Frontal cortex (tissue), 4 donors: ENCODE measurements at places on chromosomes 7 and 10.
A peak's percentile ranks its signal among the peaks of the same experiment; 100 is the strongest.

DNA sequence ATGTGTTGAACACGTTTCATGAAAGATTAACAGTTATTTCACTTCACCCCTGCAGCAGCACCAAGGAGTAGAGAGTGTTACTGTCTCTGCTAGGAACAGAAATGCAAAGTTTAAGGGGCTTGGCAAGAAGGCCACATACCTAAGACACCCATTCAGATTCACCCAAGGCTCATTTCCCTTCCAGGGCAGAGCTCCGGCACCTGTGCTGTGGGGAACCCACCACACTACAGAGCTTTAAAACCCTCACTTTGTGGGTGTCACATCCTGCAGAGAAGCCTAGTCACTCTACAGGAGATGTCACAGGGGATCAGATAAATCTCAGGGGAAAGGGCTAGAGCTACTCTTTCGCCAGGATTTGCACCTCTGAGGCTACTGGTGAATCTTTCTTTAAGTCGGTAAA is 176.1 kb upstream of the KLF6 start:
- DNase-seq: no peak

DNA sequence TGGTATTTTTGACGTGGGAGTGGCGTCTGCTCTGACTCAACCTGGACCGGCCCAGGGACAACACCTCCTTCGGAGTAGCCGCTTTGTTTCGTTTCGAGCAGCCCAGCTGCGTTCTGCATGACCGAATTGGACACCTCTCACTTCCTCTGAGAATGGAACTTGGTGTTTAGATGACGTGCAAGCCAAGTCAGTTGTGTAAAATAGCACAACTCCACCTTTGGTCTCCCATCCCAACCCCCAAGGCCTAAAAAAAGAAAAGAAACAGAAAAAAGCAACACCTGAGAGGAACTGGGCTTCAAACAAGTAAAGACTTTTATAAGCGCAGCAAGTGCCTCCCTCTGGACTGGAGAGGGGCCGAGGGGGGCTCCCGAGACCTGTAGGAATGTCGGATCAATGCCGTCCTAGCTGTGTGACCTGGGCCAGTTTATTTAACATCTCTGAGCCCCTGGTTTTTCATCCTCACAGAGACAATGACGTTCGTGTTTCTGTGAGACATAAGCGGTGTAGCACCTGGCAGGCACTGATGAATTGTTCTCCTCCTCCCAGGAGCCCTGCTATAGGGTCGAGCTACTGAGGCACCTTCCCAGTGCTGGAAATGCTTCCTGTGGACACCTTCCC is 52.0 kb upstream of the SMNDC1 start:
- no peak for DNase-seq

- no peak for DNase-seq
Observed at GRCh38 chr7:36262309-36263094, 109.4 kb downstream of the EEPD1 start.

- DNase-seq: no peak
Observed at GRCh38 chr10:130687566-130687965, 551.4 kb downstream of the GLRX3 start.

DNA sequence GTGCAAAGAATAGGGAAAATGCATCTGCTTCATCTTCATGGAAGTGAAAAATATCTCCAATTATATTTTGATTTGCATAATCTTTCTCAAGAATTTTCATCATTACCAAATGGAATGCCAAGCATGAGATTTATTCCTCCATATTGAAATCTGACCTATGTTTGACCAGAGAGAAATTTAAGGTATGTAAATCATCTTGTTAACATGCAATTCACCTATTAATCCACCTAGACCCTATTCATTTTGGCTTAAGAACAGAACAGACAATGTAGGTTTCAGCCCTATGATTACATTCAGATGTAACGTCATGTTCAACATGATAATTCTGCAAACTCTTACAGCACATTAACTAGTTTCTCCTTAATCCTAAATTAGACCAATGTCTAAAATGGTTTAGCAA is 30.8 kb upstream of the TMEM140 start:
- DNase-seq: no peak

DNA sequence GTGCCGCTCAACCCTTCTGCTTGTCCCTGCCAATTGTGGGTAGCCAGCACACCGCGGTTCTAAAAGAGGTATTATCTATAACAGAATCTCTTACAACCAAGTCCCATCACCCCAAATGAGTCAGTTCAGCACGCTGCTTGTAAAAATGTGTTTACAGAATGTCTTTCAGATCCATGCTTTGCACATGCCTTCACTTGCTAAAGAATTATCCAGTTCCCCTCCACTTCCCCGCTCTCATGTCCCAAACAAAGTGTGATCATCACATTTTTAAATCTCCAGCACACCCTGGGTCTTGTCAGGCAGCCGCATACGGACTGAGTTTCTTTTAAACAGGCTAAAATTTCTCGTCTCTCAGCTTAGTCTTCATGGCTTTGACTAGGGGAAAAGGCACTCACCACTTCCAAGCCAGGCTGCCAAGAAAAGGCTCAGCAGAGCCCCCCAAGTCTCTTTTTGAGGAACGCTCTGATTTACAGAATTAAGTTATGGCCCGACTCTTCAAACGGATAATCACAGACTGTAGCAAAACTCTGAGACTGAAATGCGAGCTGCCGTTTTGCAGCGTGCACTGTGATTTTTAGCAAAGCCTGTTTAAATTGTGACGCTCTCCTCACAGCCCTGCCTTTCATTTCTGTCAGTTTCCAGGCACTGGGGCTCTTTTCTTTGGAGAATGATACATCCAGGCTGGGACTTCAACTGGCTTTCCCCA is 29.8 kb upstream of the FGFR2 start:
- no peak for DNase-seq

DNA sequence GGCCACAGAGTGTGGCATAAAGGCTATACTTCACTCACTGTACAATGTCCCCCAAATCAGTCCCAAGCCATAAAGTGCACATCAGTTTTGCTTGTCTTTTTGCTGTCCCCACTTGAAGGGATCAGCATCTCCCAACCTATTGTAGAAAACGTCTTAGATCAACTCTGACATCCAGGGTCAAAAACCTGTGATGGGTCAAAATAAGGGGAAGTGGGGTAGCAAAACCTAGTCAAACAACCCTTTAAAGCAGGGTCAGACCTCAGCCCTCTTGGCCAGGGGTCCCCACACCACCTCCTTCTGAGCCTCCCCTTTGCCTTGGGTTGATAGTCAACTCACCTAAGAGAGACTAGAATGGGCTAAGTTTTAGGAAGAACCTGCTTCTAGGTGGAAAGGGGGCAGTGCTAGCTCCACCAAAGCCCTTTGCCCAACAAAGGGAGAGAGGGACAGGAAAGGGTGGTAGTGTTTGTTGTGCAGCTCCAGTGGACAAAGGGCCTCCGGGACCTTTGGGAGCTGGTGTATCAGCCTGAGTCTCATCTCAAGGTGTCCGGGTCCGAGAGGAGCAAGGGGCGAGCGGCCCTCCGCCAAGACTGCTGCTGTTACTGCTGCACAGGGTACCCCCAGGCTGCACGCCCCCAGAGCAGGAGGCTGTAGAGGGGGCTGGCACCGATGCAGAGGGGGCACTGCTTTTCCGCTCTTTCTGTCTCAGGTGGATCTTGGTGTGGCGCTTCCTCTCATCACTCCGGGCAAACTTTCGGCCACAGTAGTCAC is 3.3 kb downstream of the EGR2 start:
- DNase-seq: peak; percentile 6

DNA sequence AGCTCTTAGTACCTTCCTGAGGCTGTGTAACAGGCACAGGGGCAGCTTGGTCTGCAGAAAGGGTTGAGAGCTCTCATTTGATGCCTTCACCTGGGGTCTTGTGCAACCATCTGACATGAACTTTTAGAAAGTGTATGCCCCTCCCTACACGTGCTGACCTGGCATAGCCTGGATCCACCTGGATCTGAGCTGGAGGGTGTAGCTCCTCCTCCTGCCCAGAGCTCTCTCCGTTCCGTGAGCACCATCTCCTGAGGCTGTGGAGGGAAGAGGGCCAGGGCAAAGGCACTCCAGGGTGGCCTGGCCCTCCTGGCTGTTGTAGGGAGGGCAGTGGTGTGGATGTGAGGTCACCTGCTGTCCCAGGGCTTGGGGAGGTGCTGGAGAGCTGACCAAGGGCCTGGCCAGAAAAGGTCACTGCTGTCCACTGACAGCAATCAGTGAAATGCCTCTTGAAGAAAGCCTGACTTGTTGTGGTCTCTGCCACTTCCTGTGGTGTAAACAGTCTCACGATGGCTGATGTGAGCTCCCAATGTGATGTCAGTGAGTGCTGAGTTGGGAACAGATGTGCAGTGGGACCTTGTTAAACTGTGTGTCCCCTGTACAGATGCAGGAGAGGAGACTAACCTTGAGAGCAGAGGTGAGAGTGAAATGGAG is 23.0 kb downstream of the AMZ1 start:
- DNase-seq: no peak

DNA sequence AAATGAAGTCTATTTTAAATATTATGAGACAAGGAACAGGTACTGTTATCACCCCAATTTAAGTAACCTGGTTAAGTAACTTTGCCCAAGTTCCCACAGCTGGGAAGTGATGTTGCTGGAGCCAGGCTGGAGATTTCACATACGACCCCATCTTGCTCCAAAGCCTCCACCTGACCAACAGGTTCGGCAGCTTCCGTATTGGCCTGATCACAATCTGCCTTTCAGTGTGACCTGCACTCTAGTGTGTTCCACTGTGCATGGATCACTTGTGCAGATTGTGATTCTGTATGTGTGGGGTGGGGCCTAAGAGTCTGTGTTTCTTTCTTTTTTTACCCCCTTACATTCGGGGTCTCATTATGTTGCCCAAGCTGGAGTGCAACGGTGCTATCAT is 66.1 kb downstream of the PRTFDC1 start:
- no peak for DNase-seq
